Astrocyte of the cerebellum (primary cell): ENCODE measurements at places on chromosomes 2 and 18.
A peak's percentile ranks its signal among the peaks of the same experiment; 100 is the strongest.

DNA sequence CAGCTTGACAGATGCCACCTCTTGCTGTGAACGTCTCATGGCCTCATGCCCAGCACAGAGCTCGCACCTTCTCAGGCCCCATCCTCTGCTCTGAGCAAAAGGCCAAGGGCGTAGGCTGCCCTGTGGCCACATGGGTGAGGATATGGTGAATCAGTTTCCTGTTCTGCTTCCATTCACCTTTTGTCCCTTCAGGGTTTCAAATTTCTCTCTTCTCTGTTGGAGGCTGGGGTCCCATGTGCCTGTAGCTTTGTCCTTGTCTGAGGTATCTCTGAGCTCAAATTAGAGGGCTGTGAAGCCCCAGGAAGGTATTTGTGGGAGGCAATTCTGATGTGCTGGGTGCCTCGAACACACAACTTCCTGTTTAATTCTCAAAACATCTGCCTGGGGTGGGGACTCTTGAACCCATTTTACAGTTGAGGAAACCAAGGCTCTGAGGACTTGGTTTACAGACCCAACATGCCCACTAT is 29.0 kb downstream of the ZAP70 start:
- no peak for DNase-seq

- DNase-seq: peak; percentile 60
These were observed 477.5 kb downstream of the SLC4A3 start for GRCh38 chr2:220104871-220105351.

DNA sequence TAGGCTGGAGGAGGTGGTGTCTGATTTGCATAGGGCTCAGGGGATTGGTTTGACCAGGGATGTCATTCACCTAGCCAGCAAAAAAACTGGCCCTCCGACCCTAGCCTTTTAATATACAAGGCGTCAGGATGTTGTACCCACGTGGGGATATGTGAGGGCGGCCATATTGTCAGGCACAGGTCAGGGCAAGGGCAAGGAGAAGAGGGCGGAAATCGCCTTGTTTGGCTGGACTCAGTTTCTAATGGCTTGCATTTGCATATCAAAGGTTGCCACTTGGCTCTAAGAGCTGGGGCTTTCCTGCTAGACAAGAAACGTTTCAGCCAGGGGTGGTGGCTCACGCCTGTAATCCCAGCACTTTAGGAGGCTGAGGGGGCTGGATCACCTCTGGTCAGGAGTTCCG is 24.9 kb upstream of the PDCL3 start:
- no peak for DNase-seq

DNA sequence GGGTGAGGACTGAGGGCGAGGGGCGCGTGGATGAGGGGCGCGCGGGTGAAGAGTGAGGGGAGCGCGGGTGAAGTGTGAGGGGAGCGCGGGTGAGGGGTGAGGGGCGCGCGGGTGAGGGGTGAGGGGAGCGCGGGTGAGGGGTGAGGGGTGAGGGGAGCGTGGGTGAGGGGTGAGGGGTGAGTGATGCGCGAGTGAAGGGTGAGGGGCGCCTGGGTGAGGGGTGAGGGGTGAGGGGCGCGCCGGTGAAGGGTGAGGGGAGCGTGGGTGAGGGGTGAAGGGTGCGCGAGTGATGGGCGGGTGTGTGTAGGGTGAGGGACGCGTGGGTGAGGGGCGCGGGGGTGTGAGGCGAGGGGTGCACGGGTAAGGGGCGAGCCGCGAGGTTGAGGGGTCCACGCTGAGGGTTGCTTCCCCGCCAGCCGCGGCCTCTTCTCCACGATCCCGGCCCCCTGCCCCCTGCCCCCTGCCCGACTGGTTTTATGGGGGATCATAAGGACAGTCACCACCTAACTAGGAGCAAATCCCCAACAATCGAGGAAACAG is 1.1 kb upstream of the SLC66A2 start:
- no peak for DNase-seq

GRCh38 chr2:145801210-145801609 is 1281.3 kb upstream of the ZEB2 start:
- no peak for DNase-seq

GRCh38 chr2:74502147-74502719 is 2.8 kb upstream of the LBX2 start:
- no peak for DNase-seq

GRCh38 chr2:182351427-182351826 is 75.4 kb downstream of the PDE1A start:
- no peak for DNase-seq

GRCh38 chr2:187188783-187189631 is 259.0 kb downstream of the CALCRL start:
- peak; percentile 20 for DNase-seq

- no peak for DNase-seq
These were observed 78.6 kb upstream of the HPCAL1 start for GRCh38 chr2:10223932-10224720.

GRCh38 chr2:237966250-237966564 is 607 bp upstream of the UBE2F start:
- DNase-seq: no peak

- DNase-seq: no peak
These were observed 266.8 kb upstream of the CXCR4 start for GRCh38 chr2:136384531-136385303.

DNA sequence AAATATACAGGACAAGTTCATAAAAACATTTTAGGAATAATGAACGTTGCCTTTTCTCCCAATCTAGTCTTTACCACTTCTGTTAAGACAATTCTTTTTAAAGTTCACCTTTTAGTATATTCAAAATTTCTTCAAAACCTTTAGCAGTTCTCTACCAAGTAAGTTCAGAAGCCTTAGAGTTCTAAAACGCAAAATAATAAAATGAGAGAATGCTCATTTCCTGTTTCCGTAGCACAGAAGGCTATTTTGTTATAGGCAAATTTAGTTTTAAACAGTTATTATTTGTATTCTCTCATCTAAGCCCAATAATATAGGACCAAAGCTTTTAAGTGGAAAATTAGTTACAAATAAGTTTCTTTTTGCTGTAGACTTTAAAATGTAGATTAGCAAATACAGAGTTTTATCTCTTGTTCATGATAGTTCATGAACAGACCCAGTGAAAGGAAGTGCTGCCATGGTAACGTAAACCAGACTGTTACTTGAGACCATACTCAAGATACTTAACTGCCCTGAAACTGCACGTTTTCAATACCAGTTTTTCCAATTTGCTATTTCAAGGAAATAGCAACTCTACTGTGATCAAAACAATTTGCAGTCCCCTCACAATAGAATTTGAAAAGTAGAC is 173.1 kb upstream of the STON1 start:
- DNase-seq: peak; percentile 20

DNA sequence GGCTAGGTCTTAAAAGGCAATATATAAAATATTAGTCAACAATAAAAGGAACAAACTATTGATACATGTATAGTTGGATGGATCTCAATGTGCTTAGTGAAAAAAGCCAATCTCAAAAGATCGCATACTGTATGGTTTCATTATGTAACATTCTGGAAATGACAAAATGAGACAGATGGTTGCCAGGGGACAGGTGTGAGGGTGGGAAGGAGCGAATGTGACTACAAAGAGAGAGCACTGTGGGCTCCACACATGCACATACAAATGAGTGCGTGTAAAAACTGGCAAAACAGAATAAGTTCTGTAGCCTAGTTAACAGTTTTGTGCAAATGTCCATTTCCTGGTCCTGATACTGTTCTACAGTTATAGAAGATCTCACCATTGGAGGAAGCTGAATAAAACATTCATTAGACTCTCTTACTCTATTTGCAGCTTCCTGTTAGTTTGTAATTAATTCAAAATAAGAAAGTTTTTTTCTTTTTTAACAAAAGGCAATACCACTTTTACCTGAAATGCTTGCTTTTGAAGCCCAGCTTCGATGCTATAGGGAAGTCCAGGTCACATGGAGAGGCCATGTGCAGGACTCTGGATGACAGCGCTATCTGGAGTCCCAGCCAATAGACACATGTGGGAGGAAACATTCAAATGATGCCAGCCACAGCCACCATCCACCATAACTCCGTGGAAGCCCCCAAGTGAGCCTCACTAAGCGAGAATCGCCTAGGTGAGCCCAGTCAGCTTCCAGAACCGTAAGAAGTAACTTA is 21.0 kb upstream of the C2orf80 start:
- DNase-seq: no peak

DNA sequence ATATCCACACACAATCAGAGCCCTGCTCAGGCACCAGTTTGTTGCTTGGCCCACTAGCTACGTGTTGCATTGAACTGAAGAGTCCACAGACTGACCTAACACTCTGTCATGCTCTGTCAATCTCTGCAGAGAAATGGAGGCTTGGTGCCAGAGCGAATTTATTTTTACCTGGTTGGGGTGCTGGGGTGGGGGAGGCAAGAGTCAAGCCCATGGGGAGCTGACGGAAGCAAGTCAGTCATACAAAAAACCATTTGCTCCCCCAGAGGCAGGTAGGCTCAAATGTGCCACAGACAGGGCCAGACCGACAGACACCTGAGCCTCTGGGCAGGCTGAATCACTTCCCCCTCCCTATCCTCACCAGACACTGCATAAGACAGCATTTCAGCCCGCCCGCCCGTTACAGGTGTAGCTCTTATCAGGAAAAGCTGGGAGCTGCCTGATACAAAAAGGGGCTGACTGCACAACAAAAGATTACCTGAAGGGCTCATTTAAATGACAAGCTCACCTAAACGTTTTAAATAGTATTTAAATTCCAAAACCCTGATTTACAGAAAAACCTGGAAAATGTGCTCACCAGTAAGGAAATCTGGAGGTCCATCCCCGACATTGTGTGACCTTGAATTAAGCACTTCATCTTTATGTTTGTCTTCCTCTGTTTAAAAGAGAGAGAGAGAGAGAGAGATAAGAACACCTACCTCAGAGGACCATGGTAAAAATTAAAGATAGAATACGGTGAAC is 2.1 kb upstream of the PCBP1 start:
- no peak for DNase-seq

GRCh38 chr2:130823886-130824491 is 12.7 kb upstream of the ARHGEF4 start:
- DNase-seq: no peak

- peak; percentile 41 for DNase-seq
These were observed 25.7 kb downstream of the TMEM177 start for GRCh38 chr2:119704670-119705120.

DNA sequence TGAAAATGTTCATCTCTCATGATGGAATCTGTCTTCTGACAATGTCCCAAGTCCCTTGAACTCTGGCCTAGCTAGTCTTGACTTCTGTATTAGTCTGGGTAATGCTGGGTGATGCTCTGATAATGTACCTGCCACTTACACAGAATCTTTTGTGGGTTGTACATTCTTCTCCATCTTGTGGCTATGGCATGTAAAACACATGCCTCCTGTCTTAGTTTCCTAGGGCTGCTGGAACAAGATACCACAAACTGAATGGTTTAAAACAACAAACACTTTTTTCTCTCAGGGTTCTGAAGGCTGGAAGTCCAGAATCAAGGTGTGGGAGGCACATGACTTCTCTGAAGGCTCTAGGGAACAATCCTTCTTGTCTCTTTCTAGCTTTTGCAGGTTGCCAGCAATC is 57.1 kb downstream of the RAPGEF4 start:
- DNase-seq: peak; percentile 37

DNA sequence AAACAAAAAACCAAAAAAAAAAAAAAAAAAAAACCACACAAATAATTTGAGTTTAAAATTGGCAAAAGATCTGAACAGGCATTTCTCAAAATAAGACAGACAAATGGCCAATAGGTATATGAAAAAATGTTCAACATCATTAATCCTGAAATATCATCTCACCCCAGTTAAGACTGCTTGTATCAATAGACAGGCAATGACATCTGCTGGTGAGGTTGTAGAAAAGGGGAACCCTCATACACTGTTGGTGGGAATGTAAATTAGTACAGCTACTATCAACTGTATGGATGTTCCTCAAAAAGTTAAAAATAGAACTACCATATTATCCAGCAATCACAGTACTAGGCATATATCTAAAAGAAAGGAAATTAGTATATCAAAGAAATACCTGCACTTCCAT is 523.1 kb downstream of the XIRP2 start:
- no peak for DNase-seq

DNA sequence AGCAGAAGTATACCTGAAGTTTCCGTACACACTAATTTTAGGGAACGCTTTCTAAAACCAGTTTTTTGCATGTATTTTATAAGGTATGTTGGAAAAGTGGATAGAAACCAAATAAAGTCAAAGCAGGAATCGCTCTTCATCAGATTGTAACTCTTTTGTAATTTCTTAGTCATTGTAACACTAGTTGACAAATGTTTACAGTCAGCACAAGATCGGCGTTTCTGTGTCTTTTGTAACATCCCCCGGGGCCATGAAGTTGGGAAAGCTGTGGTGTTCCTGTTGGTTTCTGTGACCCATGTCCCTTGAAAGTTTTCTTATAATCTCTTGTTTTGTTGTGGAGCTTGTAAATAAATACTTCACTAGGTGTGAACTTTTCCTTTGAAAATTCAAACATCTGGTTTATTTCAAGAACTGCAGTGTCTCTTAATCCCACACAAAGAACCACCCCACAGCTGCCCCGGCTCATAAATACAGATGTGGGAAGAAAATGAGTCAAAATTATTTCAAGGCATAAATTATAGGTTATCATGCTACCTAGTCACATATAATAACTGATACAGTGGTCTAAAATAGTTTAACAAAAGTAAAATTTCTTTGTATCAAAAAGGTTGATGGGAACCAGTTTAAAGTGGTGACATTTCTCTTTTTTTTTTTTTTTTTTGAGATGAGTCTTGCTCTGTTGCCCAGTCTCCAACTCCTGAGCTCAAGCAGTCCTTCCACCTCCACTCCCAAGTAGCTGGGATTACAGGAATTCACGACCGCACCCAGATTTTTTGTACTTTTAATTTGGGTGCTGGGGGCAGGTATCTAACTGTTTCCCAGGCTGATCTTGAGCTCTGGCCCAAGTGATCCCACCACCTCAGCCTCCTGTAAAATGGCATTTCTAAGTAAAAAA is 751 bp upstream of the NMI start:
- DNase-seq: no peak

DNA sequence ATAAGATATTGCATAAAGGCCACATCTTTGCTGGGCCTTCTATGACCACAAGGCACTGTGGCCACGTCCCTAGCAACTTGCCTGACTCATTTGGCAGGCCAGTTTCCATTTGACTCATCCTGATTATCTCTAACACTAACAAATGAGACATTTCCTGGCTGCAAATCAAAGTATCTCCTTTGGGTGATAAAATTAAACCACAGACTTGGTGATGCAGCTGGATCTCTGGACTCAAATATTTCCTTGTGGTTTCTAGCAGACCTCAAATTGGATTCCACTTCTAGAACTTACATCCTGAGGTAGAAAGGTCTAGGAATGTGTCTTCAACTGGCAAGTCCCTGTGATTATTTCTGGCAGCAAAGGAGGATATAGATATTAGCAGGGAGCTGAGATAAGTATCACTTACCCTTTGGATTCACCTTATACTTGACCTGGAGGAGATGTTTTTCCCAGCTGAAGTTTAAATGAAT is 167.9 kb upstream of the NXPH2 start:
- peak; percentile 99 for DNase-seq

GRCh38 chr2:63058144-63058920 is 7.7 kb downstream of the OTX1 start:
- no peak for DNase-seq

DNA sequence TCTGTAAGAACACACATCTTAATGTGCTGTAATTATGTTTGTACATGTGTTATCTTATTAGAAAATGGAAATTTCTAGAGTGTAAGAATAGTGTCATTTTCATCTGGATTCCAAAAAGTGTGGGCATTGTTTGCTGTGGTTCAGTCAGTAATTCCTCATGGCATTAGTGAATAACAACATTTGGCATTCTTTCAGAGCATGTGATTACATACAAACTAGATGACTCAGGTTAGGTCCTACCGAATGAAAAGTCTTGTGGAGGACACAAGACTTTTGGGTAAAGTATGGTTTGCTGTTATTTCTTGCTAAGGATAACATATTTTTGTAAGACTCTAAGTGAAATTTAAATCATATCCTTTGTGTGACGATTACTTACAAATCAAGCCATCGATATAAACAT is 593.1 kb upstream of the NRXN1 start:
- no peak for DNase-seq

GRCh38 chr2:118834901-118835745 is 12.3 kb downstream of the EN1 start:
- no peak for DNase-seq
